ENCODE measurements at places on chromosomes 5 and 9.

DNA sequence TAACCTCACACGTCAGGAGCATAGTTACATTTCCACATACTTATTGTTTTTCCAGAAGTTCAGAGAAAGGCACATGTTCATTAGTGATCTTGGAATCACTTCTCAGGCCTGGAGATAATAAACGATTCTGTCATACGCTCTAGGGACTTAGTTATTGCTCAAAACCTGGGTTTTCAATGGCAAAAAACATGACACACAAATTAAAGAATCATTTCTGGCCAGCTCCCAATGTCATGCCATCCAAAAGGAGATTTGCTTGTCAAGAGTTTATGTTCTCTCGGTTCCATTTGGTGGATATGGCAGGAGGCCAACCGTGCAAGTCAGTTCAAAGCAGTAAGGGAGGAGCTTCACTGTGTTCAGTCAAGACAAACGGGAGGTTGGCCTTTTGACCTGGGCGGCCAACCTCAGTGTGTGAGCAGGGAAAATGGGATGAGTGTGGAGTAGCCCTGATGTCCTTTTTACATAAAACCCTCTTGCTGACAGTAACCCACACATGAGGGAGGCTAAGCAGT, 123.4 kb downstream of the NXNL2 start:
- DNase-seq, result no peak

DNA sequence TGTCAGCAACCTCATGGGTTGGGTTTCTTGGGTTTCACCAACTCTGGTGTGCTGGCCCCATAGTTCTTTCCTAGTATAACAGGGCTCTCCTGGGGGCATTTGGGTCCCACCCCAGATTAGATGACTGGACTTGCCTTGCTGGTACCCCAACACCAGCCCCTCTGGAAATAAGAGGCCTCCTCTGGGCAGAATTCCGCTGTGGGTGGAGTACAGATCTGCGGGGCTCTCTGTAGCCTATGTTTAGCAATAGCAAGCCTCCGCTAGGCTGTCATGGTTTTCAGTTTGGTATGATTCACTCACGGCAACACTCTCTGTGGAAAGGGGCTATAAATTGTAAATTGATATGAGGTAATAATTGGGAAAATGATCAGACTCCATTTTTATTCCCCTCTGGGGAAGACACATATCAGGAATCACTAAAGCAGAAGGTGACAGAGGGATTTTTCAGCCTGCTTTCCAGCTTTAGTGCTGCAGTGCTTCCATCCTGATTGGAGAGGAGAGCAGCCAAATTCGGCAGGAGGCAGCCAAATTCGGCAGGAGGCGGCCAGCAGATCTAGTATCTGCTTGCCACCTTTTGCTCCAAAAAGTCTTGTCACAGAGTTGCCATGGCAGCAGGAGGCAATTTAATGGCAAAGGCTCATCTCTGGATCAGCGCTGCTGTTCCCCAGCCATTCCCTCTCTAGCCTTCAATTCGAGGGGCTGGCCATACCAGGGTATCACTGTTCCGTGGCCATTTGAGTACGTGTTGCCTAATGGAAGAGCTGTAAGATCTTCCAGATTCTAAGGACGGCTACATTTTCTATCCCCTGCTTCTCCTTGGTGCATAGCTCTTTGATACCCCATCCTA, 84.6 kb downstream of the SLC44A1 start:
- DNase-seq, result no peak

GRCh38 chr9:35164711-35165110, 2.9 kb downstream of the UNC13B start:
- DNase-seq, result no peak

GRCh38 chr5:92761585-92761984, 819.4 kb downstream of the NR2F1-AS1 start:
- no peak for DNase-seq

- no peak for DNase-seq
Measured at GRCh38 chr5:113552137-113552536, 38.6 kb downstream of the YTHDC2 start.

- no peak for DNase-seq
Measured at GRCh38 chr5:1336749-1337488, 8.0 kb downstream of the CLPTM1L start.

GRCh38 chr5:177393206-177393765, 7.2 kb downstream of the PFN3 start:
- no peak for DNase-seq

DNA sequence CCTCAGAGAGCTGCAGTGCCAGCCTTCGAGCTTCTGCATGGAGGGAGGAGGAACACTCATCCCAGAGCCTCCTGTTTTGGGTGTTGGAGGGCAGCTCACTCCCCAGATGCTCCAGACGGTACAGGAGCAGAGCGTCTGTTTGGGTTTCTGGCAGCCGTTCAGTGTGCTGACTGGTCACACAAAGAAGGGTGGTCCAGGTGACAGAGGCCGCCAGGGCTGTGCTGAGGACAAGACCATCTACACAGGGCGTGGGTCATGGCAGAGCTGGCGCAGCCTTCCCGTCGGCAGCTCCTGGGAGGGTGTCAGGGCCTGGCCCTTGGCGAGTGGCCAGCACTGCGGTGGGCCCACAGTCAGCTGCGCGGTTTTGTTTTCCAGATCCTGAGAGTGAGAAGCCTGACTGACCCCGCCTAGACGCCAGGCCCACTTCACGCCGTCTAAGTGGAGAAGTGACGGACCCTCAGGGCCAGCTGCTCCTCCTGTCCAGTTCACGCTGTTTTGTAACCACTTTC, 131.4 kb upstream of the FAM120A start:
- no peak for DNase-seq

- no peak for DNase-seq
Measured at GRCh38 chr9:91676046-91676445, 252.4 kb upstream of the NFIL3 start.
